ENCODE measurements at places on chromosomes 5 and 9. TPM values are rescaled to one million over a fixed set of nuclear protein-coding genes. Genes with fewer than 3 reads are reported as not detected.

Gene NIPAL4
- total RNA-seq, result not detected

Gene ACOT12
- total RNA-seq, result not detected

Gene UBE2QL1
- 0.35 TPM for total RNA-seq

Gene RUFY1
- 37.1 TPM for total RNA-seq

Gene SPATA31D4
- not detected for total RNA-seq

Gene SPATA24
- 3.9 TPM for total RNA-seq

Gene RPP25L
- 54.4 TPM for total RNA-seq

Gene C8G
- total RNA-seq, result 5.3 TPM

Gene GABRA6
- not detected for total RNA-seq

Gene ADCY2
- total RNA-seq, result 0.67 TPM

Gene MOB3B
- 39.6 TPM for total RNA-seq

Gene IFNA5
- not detected for total RNA-seq

Gene GGTA1
- total RNA-seq, result 0.94 TPM

Gene ACTBL2
- total RNA-seq, result not detected

Gene PCDHB9
- 0.47 TPM for total RNA-seq

Gene DPH7
- total RNA-seq, result 15.6 TPM

Gene REEP2
- 3.2 TPM for total RNA-seq

Gene DDX4
- total RNA-seq, result not detected

Gene MED7
- 13.9 TPM for total RNA-seq

Gene C6
- 1.1 TPM for total RNA-seq

Gene CYSRT1
- total RNA-seq, result 0.64 TPM

Gene HMGCS1
- 95.1 TPM for total RNA-seq

Gene SPARC
- total RNA-seq, result 258 TPM

Gene FGF1
- total RNA-seq, result 0.90 TPM

Gene GNPDA1
- total RNA-seq, result 15.5 TPM

Gene LOX
- total RNA-seq, result 2.0 TPM

Gene SPATA31A7
- not detected for total RNA-seq

Gene STXBP1
- 8.2 TPM for total RNA-seq

Gene IL4
- total RNA-seq, result not detected

Gene TCF7
- total RNA-seq, result 4.3 TPM

Gene TYRP1
- total RNA-seq, result 1.4 TPM

Gene PDCD1LG2
- 0.15 TPM for total RNA-seq

Gene C5orf58
- total RNA-seq, result not detected

Gene PDLIM4
- total RNA-seq, result 2.3 TPM
